Hypothalamus (tissue), 51 donors: ENCODE measurements at places on chromosomes 3 and 15.

DNA sequence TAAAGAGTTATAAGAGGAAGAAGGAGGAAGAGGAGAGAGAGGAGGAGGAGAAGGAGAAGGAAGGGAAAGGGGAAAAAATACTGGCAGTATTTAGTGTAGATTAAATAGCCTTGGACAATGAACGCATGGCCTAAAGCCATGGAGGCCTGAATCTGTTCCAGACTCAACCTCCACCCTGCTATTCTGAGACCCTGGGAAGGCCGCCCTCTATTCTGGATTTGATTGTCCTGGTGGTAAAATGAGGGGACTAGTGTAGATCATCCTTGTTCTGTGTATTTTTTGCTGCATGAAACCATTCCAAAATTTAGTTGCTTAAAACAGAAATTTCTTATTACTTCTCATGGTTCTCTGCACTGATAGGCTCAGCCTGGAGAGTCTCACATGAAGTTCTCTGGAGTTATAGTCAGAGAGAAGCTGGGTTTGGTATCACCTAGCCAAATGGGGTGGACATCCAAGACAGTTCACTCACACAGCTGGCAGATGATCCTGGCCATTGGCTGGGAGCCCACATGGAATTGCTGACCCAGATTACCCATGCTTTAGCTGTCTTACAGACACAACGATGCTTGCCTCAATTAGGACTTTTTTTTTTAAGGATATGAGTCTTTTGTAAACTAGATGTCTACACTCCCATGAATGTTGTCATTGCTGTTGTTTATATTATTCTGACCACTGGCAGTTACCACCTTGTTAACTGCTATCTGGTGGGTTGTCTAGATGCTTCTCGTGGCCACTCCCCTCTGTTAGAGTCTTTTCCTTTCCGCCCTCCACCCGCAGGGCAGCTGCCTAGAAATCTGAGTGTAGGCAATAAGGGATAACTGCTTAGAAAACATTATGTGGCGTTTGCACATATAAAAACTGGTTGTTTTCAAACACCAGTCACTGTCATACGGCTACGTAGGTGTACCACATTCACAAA is 149.9 kb downstream of the SST start:
- no peak for DNase-seq

DNA sequence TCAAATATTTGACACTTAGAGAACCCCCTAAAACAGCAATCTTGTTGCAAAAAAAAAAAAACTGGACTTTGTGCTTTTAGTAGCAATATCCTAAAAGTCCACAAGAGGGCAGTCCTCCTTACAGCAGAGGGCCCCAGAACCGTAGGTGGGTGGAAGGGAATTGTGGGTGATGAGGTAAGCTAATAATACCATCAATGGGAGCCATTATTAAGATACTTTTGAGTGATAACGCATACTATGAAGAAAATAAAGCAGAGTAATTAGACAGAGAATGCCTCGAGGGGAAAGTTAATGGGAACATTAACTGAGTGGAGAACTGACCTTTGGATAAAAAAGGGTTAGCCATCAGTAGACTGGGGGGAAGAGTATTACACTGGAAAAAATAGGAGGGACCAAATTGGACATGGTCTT is 229.9 kb downstream of the THRB start:
- no peak for DNase-seq

DNA sequence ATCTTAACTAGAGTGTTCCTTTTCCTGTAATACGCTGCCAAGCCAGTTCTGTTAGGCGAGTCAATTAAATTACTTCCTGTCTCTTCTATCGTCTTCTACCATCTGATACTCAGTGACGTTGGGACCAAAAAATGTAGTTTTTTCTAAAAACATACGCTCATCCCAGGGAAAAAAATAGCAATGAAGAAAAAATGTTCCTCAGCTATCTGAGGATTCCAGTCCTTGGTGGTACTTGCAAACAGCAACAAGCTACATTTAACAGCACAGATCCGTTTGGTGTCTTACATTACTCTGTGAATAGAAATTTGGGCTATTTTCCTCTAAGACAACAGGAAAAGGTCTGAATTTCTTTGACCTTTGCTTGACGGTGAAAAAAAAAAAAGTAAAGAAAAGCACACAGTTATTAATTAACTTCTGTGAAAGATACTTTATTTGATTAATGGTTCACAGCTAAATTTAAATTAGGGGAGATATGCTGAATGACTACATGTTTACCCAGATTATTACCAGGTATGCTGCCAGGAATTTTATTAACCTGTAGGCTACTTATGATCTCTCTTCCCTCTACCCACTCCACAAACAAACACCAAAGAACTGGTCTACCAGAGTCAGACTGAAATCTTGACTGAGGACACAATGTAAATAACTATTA is 254.4 kb upstream of the ZPLD1 start:
- no peak for DNase-seq

DNA sequence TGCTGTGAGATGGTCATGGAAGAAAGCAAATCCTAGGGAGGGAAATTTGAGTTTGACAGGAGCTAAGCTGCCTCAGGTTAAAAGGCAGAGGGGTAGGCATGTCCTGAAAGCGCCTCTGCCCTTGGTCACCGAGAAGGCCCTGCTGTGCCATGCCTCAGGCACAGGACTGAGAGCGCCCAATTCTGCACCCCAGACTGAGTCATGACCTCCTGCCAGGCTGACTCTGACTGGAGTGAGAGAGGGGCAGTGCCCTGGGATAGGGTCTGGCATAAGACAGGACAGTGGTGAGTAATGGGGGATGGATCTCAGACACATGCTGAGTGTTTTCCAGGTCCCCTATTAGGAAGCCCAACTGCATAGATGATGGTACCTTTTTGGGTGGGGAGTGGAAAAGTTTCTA is 44.4 kb downstream of the EPHB1 start:
- DNase-seq, result no peak

- DNase-seq, result no peak
Observed at GRCh38 chr3:159800434-159801155, 188.0 kb upstream of the IL12A start.

DNA sequence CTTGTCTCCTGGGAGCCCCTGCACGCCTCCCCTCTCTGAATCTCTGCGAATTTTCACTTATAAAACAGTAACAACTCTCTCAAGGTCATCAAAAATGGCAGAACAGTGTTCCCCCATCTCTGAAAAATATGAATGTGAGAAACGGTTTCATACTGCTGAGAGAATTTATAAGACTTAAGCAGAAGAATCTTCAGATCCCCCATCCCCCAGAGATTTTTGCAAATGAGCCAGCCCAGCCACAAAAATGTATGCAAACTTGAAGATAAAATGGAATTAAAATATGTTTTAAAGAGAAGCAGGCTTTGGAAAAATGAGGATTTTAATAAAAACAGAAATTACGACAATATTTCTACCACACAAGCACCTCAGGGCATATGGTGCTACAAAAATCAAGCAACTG is 173.0 kb downstream of the STT3B start:
- DNase-seq, result no peak

GRCh38 chr3:179147873-179148615 is at the start of gene PIK3CA:
Gene PIK3CA (plus strand): TSS chr3:179148357. CDS start chr3:179198826, 50,469 bp downstream.
- peak; percentile 93 for DNase-seq

DNA sequence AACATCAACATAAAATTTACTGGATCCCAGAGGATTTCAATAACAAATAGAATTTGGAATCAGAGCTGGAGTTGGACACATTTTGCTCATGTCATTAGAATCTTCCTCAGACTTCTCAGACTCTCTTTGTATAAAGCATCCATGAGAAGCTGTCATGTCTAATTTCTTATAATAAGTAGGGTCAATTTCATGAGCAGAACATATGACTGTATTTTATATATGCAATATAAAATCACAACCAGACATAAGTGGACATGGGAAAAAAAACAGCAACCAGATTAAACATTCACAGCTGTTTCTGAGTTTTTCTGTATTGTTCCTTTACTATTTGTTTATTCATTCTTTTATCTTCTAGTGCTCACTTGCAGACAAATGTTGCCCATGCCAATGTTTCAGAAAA is 325.5 kb downstream of the RBMS3 start:
- no peak for DNase-seq

DNA sequence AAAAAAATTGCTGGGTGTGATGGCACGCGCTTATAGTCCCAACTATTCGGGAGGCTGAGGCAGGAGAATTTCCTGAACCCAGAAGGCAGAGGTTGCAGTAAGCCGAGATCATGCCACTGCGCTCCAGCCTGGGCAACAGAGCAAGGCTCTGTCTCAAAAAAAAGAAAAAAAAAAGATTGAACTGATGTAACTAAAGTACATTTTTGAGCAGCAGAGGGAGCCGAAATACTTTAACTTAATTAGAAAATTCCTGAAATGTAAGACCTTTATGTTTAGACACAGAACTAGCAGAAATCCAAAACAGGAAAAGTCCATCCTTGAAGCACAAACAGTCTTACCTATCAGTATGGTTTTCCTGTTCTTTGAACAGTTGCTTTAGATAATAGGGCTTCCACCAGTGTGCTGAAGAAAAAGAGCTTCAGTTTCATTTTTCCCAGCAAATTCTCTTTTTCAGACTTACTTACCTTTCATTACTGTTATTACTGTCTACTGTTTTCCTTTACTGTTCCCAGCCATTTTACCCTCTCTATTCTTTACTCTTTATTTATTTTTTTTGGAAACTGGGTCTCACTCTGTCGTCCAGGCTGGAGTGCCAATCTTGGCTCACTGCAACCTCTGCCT is 33.4 kb upstream of the ZNF609 start:
- no peak for DNase-seq

DNA sequence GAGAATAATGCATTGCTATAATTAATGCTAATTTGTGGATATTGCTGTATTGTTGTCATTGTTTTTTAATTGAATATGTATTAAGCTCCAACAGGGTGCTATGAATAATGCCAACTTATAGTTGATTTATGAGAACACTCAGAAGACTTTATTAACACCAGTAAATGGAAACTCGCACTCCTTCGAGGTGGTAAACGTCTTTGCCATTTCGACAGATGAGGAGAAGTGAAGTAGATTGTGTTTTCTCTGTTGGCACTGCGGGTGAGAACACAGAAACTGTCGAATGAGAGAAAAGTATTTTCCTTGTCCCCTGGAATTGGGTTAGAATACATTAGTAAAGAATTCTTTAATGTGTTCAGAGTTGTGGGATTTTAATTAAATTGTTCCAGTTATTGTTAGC is 354.5 kb downstream of the LPP start:
- no peak for DNase-seq

DNA sequence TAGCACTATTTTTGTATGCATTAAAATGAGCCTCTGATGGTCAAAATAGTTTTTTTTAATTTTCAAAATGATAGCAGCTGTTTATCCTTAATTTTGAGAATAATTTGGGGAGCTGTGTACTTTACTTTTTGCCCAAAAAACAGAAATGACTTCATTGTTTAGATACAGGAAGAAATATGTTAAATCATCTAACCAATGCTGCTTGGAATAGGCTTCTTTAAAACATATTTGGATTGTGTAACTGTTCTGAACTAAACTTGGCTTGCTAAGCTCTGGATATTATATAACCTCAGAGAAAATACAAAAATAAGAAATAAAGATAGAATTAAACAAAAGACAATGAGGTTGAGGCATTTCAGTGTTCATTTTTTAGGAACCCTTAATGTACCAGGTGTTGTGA is 119.3 kb downstream of the SERPINI1 start:
- DNase-seq, result no peak

- no peak for DNase-seq
Observed at GRCh38 chr3:45758871-45759270, 37.5 kb downstream of the SLC6A20 start.

- no peak for DNase-seq
Observed at GRCh38 chr15:67550522-67550921, 8.0 kb downstream of the MAP2K5 start.

DNA sequence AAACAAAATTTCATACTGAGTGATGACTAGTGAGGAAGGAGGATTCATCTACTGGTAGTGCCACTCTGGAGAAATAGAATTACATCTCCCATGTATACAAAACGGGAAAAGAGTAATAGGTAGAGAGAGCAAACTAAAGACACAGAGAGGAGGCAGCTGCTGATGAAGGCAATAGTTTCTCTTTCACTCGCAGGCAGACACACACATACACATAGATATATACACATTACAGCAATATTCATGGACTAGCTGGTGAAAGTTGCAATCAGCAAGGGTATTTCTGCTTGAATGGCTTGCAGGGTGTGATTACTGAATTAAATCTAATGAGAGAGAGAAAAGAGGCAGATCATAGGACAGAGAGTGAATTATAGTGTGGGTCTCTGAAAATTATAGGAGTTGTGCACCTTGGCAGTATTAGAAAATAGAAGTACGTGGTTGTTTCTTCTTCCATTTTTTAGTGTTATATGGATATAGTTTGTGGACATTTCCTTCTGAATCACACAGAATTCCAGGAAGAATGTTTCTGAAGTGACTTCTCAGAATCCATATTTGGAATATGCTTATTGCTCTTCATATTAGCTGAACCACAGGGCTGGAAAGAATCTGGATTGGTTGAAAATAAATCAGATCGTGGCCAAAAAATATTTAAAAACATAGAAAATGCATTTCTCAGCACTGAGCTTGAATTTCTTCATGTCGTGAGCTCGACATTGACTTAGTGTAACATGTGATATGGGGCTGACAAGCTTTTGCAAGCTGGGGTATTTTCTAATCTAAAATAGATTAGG is 991.2 kb downstream of the TUSC7 start:
- DNase-seq, result no peak

GRCh38 chr15:101489237-101489598 is 289 bp downstream of the PCSK6 start:
- DNase-seq, result no peak

- no peak for DNase-seq
Observed at GRCh38 chr15:27820232-27820631, 278.9 kb downstream of the OCA2 start.

GRCh38 chr15:59315914-59316451 is 56.7 kb downstream of the MYO1E start:
- DNase-seq, result no peak

DNA sequence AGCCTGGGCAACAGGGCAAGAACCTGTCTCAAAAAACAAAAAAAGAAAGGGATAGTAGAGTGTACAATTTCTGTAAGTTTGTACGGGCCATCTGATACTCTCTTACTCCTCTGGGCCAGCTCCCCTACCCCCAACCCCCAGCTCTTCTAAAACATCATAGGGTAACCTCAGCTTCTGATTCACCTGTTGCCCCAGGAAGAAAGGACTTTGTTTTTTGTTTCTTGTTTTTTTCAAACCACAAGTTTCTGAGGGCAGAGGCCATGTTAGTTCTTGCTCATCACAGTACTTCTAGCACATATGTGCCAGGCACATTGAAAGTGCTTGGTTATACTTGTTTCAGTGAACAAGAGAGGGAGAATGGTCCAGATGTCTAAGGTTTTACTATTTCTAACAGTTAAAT is 20.2 kb downstream of the ATOSA start:
- no peak for DNase-seq

DNA sequence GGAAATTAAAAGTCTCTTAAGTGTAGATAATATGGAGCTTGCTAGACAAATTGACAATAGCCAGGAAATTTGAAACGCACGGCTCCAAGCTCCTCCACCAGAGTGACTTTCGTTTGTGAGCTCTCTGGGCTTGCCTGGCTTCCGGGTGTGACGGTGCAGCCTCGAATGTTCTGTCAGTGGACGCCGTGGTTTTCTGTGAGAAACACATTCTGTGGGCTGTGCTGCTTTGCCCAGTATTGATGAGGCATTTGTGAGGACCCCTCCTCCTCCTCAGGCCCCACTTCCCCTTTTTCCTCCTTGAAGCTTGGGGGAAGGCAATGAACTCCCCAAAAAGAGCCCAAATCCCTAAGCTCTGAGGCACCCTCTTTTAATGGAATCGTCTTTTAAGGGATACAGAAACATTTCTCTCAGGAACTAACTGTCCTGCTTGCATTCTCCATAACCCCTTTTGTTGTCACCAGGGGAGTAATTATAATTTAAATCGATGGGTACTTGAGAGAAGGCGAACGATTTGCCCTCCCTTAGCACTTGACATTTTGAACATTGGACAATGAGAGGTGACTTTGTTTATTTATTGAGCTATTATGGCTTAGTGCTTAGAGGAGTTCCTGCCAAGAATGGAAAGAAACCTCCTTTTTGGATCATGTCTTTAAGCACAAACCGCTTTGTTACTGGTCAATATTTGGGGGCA is 40.8 kb downstream of the POLR2M start:
- no peak for DNase-seq
